DMS153 (cell line): ENCODE measurements at places on chromosomes 2 and 18.

DNA sequence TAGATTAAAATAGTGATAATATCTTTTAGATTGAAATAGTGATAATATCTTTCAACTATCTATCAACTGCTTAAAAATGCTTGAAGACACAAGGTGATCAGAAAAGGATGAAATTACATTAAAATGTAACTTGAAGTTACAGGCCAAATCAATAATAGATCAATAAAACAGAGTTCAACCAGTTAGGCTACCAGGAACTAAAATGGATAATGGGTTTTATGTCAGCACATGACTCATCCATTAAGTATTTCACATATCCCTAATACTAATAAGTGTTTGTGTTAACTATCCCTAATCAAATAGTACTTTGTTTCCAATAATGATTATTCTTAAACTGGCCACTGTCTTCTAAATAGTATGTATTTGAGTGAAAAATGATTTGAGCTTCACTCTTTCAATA lies 33.7 kb downstream of the CERKL start:
- DNase-seq = no peak

DNA sequence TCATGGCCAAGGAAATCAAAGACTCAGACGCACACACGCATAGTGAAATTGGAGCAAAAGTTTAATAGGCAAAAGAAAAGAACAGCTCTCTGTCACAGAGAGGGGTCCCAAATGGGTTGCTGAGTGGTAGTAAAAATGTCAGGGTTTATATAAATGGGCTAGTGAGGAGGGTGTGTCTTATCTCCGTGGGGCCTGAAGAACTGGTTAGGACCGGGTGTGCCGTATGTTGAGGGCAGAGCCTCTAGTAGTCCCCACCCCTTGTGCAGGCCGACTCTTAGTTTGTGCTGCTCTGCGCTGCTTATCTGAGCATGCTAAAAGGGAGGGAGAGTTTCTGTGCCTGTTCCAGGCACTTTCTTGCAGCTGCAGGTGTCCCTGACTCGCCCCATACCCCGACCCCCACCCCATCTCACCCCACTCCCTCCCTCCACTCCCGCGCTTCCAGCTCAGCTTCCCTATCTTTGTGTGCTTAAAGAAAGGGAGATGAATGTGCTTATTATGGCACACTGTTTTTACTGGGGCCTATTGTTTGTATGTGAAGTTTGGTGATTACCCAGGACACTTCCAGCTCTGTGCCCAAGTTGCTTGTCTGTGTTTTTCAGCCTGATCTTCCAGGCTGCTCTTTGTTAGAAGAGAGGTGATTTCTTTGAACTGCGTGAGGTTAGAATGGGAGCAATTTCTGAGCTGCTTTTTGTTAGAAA lies 167.4 kb downstream of the SPAG16 start:
- DNase-seq = no peak

- DNase-seq = no peak
These were observed 306.0 kb downstream of the BCL11A start for GRCh38 chr2:60247471-60247870.

DNA sequence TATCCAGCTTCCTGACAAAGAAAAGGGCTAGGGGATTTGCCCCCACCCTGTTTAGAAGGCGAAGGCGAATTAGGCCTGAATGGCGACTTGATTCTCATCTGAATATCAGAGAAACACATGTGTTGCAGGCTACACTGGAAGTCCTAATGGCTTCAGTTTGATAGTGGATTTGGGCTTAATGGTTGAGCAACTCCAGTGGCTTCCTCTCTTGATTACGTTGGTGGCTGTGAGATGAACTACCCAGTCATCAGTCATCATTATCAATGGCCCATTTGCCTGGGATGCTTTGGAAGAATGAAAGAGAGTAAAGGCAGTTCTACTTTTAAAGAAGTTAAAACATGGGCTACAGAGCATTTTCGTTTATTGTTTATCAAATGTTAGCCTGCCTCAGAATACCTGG lies 60.9 kb upstream of the IL1R1 start:
- no peak for DNase-seq

- DNase-seq = no peak
These were observed 552.1 kb downstream of the DCDC2C start for GRCh38 chr2:4255491-4255890.

GRCh38 chr2:31011587-31011986 lies 126.7 kb downstream of the GALNT14 start:
- peak; percentile 42 for DNase-seq

DNA sequence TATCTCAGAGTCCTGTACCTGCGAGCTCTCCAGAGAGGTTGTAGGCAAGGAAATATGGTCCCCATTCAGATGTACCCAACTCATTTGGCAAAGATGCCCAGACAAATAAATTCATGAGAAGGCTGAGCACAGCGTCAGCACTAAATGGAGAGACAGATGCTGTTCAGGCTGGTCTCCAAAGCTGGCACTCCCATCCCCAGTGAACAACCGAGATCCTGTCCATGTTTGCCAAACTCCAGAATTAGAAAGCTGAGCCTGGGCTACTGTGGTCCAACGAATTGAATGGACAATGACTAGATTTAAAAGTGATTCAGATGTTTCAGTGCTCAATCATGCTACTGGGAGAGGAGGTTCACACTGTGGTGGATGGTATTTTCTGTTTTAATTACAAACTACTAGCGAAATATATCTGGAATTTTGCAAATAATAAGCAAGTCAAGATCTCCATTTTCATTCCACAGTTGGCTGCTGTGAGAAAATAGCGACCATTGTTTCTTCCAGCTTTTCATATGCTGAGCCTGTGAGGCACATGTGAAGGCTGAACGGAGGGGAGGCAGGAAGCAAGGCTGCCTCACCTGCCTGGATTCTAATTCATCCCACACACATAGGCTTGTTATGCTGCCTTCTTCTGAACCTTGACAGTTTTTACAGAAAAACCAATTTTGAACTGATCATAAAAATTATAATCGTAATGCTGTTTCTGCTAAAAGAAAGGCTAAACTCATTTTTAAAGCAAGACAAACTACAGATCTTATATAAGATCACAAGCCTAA lies 22.6 kb upstream of the DAPL1 start:
- DNase-seq = no peak

DNA sequence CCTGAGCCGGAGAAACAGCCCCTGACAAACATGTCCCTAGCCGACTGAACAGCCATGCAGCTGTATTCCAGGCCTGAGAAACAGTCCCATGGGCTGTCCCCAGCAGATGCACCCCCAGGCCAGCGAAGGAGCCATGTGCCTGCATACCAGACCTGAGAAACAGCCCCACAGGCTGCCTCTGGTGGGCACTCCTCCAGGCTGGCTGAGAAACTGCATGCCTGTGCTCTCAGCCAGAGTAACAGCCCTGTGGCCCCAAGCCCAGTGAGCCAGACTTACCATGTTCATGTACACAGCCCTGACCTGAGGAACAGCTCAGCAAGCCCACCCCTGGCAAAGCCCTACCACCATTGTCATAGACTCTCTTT lies 24.8 kb downstream of the BOLL start:
- DNase-seq = no peak

- DNase-seq = no peak
These were observed 268.0 kb upstream of the TANK start for GRCh38 chr2:160892204-160892603.
